Cardiac septum (tissue), 1 donor: ENCODE measurements at places on chromosomes 16 and 17. TPM values are rescaled to one million over a fixed set of nuclear protein-coding genes. Genes with fewer than 3 reads are reported as not detected.

The MRPL45 gene
- total RNA-seq = 26.3 TPM

The PRRT2 gene
- 2.1 TPM for total RNA-seq

- peak; percentile 75 for DNase-seq
Measured at GRCh38 chr17:13601776-13602551, at the start of gene HS3ST3A1. TSS of gene HS3ST3A1 (minus strand) at chr17:13601929. CDS start at chr17:13601129, 800 bp downstream.

The CES3 gene
- total RNA-seq = 0.62 TPM

The CYB5B gene
- total RNA-seq = 53.2 TPM

DNA sequence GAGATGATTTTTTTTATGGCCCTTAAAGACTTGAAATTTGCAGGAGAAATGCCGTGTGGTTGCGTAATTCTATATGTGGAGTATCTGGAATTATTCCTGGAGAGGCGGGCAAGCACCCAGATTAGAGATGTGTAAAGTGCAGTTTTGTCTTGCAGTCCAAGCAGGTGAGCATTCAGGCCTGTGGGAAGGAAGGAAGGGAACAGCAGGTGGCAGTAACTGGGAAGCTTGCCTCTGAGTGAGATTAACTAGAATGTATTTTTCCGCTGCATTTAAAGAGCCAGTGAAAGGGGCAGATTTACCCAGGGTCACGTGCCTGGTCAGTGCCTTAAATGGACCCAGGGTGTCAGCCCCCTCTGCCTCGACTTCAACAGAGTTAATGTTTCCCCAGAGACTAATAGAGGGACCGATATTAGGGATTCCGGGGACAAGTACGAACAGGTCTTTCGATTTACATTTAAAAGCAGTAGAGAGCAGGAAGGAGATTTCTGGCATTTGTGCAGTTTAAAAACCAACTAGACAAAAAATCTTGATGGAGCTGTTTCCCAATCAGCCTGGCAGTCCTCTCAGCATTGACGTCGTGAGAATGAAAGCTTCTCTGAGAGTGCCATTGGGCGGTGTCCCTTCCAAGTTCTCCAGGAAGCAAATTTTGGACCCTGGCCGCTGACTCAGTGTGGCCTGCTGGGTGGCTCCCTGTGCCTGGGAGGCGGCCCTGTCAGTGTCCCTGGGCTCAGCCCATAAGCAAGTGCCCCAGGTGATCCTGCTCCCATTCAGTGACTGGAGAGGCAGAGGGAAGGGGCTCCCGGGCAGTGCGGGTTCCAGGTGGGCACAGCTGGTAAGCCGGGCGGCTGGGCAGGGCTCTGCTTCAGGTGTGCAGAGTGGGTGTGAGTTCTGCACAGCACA is 38.2 kb downstream of the KSR1 start:
- DNase-seq = no peak

The ASGR1 gene
- 0.54 TPM for total RNA-seq

- DNase-seq = no peak
Measured at GRCh38 chr16:74029115-74029792, 267.4 kb upstream of the PSMD7 start.

DNA sequence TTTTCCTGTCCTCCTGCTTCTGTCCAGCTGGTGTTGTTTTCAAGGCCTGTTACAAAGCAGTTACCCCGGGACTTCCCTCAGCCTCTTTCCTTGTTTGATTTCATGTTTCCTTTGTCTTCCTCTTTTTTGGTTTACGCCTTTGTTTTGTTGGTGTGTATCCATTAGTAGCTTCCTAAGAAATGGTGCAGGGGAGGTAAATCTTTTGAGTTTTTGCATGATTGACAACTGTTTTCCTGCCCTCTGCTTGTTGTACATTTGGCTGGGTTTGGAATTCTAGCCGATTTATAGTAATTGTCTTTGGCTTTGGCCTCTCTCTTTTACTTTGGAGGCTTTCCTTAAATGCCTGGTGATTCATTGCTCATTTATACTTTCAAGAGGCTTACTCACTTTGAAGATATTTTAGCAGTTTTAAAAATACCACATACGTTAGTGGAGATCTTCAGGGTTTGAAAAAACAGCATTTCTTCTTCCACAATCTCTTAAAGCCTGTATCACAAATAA is 32.8 kb downstream of the DNAH2 start:
- no peak for DNase-seq

- DNase-seq = no peak
Measured at GRCh38 chr17:4542003-4542725, 13.0 kb downstream of the MYBBP1A start.

DNA sequence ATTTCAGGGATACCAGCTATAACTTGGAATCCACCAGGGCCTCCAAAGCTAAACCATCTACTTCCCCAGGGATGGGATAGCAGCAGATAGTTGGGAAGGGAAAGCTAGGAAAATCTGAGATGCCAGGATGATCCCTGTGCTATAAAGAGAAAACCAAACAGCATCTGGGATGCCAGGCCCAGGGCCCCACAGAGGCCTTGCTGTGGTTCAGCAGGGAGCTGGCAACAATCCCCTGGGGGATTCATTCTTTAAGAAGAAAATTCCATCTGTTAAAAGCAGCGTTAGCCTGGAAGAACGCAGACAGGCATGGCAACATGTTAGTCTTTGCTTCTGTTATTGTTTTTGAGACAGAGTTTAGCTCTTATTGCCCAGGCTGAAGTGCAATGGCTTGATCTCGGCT is 16.6 kb downstream of the MYO18A start:
- no peak for DNase-seq
